Mucosa of descending colon (tissue), 3 donors: ENCODE measurements at places on chromosomes 5 and 9. TPM values are rescaled to one million over a fixed set of nuclear protein-coding genes. Genes with fewer than 3 reads are reported as not detected.

Gene AJM1
- total RNA-seq: 7.4 TPM

Gene CD14
- 90.9 TPM for total RNA-seq

Gene WNK2
- 276 TPM for total RNA-seq

Gene NDOR1
- 15.9 TPM for total RNA-seq

- no peak for DNase-seq
These were observed 103.3 kb upstream of the BOD1 start for GRCh38 chr5:173719731-173720082.

GRCh38 chr9:94868464-94868863 lies 142.0 kb downstream of the AOPEP start:
- no peak for DNase-seq

Gene FOXI1
- total RNA-seq: not detected

GRCh38 chr5:135846311-135846710 lies 11.8 kb downstream of the SLC25A48 start:
- no peak for DNase-seq

DNA sequence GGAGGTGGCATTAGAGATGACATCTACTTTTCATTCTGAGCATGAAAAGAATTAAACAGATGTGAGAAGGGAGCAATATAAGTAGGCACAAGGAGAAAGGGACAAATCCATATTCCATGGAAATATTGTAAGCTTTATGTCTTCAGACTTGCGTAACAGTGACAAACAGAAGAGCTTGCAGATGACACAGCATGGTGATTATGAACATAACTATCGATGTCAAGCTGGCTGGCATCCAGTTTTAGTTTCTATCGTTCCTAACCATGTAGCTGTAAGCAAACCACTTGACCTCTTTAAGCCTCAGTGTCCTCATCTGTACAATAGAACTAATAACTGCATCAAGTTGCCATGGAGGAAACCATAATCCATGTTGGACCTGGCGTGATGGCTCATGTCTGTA lies 246.7 kb upstream of the ADRA1B start:
- no peak for DNase-seq

DNA sequence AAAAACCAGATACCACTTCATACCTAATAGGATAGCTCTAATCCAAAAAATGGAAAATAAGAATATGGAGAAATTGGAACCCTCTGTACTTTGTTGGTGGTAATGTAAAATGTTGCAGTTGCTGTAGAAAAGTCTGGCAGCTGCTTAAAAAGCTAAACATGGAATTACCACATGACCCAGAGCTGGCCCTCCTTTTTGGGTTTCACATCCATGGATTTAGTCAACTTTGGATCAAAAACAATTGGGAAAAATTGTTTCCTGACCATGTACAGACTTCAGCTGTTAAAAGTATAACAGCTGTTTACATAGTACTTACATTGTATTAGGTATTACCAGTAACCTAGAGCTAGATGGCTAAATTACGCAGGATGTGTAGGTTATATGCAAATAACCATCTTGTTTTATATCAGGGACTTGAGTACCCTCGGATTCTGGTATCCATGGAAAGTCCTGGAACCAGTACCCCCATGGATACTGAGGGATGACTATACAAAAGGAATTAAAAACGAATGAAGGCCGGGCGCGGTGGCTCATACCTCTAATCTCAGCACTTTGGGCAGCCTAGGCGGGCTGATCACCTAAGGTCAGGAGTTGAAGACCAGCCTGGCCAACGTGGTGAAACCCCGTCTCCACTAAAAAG lies 15.8 kb downstream of the DNAJA1 start:
- DNase-seq: no peak

Gene SNCAIP
- total RNA-seq: 2.7 TPM

Gene AQP3
- 8.3 TPM for total RNA-seq

DNA sequence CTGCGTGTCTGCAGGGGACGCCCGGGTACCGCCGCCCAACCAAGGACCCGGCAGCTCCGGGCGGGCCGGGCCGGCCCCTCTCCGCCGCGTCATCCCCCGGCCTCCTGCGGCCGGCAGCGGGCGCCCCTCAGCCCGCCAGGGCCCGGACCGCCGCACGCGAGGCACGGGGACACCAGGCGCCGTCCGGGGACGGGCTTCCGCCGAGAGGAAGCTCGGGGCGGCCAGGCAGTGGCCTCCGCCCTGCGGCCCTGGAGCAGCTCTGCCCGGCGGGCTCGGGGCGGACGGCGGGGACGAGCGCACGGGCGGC lies 373 bp downstream of the FBXW5 start:
- no peak for DNase-seq

- DNase-seq: no peak
These were observed 15.7 kb upstream of the FGD3 start for GRCh38 chr9:92931606-92932005.
